Breast epithelium (tissue), 4 donors: ENCODE measurements at places on chromosomes 16 and 17. TPM values are rescaled to one million over a fixed set of nuclear protein-coding genes. Genes with fewer than 3 reads are reported as not detected.

SEZ6L2 gene
- 7.2 TPM for total RNA-seq

RNF43 gene
- 8.5 TPM for total RNA-seq

KCNG4 gene
- total RNA-seq, result not detected

NEUROD2 gene
- total RNA-seq, result not detected

PIPOX gene
- total RNA-seq, result 1.3 TPM

KRTAP2-4 gene
- total RNA-seq, result not detected

TVP23C gene
- total RNA-seq, result 11.8 TPM

LGALS9B gene
- 0.33 TPM for total RNA-seq

HID1 gene
- total RNA-seq, result 37.3 TPM

SLC13A2 gene
- 0.66 TPM for total RNA-seq

SLC13A5 gene
- not detected for total RNA-seq

SHBG gene
- not detected for total RNA-seq

CIAO2B gene
- total RNA-seq, result 65.4 TPM

TEKT1 gene
- total RNA-seq, result not detected

ABCA10 gene
- total RNA-seq, result 13.6 TPM

CBX4 gene
- 20.6 TPM for total RNA-seq

TM4SF5 gene
- total RNA-seq, result not detected

KRTAP4-9 gene
- total RNA-seq, result not detected

LRRC46 gene
- total RNA-seq, result 0.16 TPM

SRCIN1 gene
- total RNA-seq, result 10.8 TPM

CFAP97D1 gene
- total RNA-seq, result 0.16 TPM

CD300LG gene
- total RNA-seq, result 17.9 TPM

NAA38 gene
- 89.9 TPM for total RNA-seq

TMED6 gene
- total RNA-seq, result 1.3 TPM

CX3CL1 gene
- total RNA-seq, result 58.0 TPM
